AG08395 (cell line): ENCODE measurements at places on chromosomes 1 and 21.

DNA sequence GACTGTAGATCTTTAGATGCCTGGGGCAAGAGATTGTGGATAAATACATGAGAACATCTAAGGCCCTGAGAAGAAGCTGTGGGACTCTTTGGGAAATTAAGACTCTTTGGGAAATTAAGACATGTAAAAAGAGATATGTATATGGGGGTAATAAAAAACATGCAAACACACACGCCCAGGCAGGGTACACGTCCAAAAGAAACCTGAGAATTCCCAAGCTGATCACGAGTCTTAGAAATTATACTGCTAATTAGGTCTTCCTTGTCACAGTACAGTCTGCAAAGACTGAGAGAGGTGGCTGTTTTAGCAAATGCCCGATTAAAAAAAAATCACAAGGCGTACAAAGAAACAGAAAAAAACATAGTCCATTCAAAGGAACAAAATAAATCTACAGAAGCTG lies 39.3 kb upstream of the ERO1B start:
- DNase-seq = no peak

DNA sequence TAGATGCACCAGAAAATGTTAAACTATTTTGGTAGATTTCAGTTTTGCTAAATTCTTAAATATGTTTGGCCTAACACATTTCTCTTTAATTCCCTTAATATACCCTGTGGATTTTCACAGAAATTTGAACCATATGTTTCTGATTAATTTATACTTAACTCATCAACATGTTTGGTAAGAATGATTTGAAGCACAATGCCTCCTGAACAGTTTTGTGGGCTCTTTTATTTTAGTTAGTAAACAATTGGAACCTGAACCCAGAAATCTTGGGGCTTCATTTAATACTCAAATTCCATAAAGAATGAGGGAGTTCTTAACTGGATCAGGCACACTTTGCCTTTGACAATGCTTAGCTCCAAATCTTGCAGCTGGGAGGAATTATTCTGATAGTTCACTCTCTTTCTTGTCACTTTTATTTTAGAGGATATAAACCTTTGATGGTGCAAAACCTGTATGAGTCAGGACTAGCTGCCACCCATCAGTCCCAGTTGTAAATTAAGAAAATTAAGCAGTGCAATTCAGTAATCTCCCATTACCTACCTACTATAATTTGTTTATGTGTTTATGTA lies 24.6 kb upstream of the LYPLAL1 start:
- DNase-seq = no peak

GRCh38 chr1:206687251-206687914 lies 2.7 kb downstream of the MAPKAPK2 start:
- DNase-seq = no peak

- no peak for DNase-seq
Observed at GRCh38 chr1:51491166-51491981, 27.7 kb downstream of the EPS15 start.

GRCh38 chr1:91617285-91617765 lies 116.7 kb downstream of the CDC7 start:
- DNase-seq = no peak

DNA sequence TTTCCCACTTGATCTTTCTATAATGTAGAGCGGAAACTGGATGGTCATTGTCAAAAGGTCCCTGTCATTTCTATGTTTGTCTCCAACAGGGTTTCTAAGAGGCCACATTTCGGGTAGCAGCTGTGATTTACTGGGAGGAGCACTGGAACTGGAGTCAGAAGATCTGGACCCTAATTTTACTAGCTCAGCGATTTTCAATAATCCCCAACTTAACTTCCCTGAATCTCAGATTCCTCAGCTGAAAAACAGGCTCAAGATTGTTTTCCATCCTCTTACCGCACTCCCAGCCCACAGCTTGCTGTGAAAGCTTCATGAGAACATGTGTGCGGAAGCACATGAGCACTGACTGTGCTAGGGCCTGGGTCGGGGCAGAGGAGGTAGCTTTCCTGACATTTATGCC lies 19.9 kb upstream of the RGS4 start:
- no peak for DNase-seq

- DNase-seq = no peak
Observed at GRCh38 chr1:67312615-67313014, 4.9 kb downstream of the IL12RB2 start.

- no peak for DNase-seq
Observed at GRCh38 chr1:224042557-224043118, 71.3 kb upstream of the FBXO28 start.

DNA sequence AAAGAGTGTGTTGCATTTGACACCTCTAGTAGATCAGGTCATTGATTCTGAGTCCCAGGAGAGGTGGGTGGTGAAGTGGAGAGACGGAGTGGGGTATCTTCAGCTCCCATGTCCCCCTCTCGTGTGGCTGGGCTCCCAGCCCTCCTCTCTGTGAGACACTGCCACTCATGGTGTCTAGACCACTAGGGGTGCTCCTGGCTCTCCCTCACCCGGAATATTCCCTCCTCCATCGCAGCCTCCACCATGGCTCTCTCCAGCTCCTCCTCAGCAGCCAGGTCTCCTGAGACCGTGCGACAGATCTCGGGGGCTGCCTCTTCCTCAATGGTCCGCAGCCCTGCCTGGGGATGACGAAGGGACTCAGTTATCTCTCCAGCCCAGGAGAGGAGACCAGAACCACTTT lies 20.6 kb upstream of the KIF21B start:
- DNase-seq = no peak

DNA sequence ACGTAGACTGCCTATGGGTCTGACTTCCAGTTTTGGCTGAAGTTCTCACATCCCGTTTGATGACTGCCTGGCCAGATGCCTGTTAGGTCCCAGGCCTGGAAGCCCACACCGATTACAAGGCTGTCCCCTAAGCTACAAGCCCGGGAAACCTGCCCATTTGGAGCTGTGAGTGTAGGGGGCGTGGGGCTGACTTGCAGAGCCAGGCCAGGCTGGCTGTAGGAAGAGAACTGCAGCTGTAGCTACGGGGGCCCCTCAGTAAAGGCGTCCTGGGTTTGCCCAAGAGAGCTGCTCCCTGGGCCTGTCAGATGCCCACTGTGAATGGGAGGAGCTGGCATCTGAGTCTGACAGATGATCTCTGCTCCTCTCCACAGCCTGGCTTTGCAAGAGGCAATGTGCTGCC lies 199.7 kb downstream of the CAMTA1 start:
- no peak for DNase-seq

DNA sequence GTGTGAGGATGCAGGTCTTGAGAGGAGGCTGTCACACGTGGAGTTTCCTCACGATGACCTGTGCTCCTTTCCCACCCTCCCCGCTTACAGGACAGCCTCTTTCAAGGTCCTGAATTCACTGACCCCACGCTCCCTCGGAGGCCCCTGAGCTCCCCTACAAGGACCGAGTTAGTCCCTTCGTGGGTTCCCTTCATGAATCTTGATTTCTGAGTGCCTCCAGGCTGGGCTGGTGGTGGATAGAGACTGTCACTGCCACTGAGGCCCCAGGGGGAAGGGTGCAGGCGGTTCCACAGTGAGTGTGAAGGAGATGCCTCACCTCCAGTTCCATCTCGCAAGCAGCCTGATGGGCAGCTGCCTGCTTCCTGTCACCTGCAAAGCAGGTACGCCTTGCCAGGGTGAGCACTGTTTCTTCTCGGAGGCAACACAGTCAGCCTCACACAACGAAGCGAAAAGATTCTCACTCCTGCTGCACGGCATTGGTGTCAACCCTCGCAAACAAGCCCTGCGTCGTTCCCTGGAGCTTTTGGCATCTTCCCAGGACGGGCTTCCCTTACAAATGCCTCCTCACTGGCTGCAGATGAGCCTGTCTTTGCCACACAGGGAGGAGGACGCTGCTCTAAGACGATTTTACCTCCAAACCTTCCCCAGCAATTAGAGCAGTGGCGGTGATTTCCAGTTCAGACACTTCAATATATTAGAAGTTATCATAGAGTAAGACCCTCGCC lies 26.7 kb upstream of the PCP4 start:
- no peak for DNase-seq

DNA sequence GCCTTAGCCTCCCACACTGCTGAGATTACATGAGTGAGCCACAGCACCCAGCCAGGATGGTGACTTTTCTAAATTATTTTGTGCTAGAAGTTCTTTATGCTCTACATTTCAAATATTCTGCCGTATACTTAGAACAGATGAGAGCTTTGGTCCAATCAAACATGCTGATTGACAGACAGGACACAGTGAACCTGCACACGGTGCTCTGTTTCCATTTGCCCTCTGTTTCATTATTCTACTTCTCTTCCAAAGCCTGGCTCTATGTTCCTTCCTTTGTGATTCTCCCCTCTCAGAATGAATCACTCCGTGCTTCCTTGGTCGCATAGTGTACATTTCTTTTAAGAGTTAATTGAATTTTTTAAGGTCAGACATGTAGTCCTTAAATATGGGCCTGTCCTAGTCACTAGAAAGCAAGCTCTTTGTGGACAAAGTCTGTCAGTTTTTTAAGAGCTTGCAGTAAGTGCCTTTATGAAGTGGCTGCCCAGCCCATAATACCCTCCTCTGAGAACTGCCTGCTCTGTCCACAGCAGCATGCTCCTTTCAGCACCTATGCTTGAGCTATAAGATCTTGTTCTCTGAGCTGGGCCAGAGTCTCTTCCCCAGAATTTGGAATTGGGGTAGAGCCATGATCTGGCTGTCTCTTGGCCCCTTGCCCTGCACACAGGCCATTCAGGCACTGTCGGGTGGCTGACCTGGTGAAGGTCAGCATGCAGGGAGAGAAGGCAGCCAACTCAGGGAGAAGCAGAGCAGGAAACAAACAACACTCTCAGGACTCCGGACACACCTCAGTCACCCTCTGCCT lies 66.8 kb upstream of the SLC44A3 start:
- DNase-seq = no peak

GRCh38 chr1:23108918-23109533 lies 59.6 kb downstream of the LUZP1 start:
- no peak for DNase-seq

DNA sequence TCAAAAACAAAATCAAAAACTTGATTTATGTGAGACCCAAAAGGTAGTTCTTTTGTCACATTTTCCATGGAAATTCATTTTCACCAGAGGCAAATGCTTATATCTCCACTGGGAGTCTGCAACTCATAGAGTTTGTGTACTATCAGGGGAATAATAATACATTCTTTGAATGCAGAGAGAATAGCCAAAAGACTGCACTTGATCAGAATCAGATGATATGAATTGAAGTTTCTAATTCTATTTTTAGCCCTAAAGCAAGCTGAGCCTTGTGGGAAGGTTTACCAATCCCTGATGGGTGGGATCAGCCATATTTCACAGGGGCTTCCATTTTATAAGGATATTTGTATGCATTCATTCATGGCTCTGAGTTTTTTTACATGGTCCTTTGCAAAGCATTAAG lies 49.6 kb downstream of the TSEN15 start:
- DNase-seq = no peak

DNA sequence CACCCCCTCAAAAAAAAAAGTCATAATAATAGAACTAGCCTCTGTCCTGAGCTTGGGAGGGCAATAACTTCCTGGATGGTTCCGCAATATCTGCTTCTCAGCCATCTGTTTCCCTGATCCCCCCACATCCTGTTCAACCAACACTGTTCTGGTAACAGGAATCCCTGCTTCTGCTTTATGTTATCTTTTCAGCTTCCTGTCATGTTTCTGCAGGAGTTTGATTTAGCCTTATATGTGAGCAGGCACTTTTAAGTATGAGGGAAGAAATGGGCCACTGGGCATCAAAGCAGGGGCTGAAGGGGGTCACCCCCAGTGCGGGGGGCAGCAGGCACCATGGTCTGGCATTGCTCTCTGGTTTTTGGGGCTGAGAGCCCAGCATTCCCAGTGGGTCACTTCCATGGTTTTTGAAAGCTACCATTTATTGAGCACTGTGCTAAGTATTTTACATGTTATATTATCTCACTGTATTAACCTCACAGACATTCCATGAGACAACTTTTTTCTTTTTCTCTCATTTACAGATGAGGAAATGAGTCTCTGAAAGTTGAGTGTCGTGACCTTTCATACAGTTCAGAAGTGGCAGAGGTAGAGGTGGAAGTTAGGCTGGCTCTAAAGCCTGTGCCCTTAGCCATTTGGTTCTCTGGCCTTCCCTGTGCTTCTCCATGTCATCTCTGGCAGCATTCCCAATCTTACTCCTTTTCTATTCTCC lies 61.9 kb downstream of the DNTTIP2 start:
- no peak for DNase-seq

- no peak for DNase-seq
Observed at GRCh38 chr1:183063349-183063748, 40.1 kb downstream of the LAMC1 start.

- DNase-seq = no peak
Observed at GRCh38 chr1:65050735-65051134, 84.4 kb upstream of the JAK1 start.

GRCh38 chr1:188496506-188496905 lies 1667.8 kb downstream of the PLA2G4A start:
- no peak for DNase-seq

DNA sequence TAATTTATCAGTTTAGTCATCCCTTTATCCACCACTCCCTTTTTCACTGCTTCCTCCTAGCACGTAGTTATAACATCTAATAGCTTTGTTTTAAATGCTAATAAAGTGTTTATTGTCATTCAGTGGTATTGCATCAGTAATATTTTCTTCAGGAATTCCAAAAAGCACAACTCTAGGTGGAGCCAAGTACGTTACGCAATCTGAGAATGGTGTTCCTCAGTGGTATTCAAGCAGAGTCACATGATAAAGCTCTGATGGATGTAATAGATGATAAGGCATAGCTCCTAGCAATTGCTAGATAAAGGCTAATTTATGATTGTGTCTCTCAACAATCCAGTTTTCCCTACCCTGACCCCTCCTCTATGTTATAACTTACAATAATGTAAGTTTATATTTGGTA lies 494.6 kb upstream of the ADGRL4 start:
- DNase-seq = no peak

DNA sequence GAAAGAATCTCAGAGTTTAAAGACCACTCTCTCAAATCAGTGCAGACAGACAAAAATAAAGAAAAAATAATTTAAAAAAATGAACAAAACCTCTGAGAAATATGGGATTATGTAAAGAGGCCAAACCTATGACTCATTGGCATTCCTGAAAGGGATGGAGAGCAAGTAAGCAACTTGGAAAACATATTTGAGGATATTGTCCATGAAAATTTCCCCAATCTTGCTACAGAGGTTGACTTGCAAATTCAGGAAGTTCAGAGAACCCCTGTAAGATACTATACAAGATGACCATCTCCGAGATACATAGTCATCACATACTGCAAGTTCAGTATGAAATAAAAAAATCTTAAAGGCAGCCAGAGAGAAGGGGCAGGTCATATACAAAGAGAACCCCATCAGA lies 43.7 kb upstream of the IVNS1ABP start:
- DNase-seq = no peak

DNA sequence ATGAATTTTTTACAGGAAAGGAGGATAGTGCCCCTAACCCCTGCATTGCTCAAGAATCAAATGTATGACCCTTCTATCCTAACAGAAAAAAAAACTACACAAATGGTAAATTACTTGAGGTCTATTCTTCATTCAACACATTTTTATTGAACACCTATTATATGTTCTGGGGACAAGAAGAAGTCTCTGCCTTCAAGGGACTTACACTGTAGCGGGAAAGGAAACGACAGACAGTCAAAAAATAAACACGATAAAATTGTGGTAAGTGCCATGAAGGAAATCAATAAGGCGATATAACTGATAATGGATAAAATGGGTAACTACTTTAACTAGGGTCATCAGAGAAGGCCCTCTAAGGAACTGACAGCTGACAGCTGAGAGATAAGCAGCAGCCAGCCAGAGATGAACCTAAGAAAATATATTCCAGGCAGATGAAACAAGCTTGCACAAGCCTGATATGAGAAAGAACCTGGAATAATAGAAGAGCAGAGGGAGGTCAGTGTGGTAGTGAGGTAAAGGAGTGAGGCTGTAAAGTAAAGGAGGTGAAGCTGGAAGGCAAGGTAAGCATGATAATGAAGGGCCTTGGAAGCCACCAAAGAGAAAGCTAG lies 66.4 kb downstream of the PHTF1 start:
- no peak for DNase-seq
